Sciatic nerve (tissue), 2 donors: ENCODE measurements at places on chromosomes 2 and 18. TPM values are rescaled to one million over a fixed set of nuclear protein-coding genes. Genes with fewer than 3 reads are reported as not detected.

DNA sequence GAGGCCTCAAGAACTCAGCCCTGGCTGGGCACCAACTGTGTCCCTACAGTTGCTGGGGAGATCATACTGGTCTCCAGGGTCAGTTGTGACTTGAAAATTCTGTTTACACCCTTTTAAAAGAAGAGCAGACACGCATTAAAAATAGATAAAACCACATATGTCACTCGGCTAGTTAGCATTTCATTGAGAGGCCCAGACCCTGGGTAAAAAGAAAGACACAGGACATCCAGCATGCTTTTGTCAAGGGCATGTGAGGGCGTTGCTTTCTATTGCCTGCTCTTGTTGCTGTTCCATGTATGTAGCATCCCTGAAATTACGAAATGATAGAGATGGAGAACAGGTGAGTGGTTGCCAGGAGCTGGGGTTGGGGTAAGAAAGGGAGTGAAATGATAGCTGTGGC, 94.3 kb downstream of the SEPTIN10 start:
- DNase-seq, result no peak

DNA sequence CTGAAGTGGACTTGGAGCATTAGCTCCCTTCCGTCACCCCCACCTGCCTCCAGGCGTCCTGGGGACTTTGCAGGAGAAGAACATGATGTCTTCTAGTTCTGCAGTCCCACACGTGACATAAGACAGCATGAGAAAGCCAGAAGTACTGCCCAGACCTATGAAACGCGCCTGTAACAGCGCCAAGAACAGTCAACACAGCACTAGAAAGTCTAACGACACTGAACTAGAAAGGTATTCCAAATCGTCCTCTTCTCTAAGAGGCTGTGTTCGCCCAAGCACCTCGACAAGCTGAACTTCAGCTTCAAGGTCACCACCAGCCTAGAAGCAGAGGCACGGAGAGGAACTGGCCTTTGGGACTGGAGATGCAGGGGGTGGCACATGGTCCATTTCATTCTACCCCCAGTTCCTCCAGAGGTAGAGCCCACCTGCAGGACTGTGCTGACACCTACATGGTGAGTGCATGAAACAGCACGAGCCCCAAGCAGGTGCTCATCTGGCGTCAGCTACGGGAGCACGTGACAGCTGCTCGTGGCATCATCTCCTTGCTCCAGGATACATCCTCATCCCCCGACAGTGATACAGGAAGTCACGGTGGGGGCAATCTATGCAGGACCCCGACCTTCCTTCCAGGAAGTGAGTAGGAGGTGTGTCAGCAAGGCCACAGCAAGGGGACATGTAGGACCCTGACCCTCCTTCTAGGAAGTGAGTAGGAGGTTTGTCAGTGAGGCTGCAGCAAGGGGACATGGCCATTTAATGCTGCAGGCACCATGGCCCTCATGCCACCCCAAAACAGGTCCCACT, 3.7 kb downstream of the HDAC4 start:
- DNase-seq, result peak; percentile 52

- no peak for DNase-seq
Observed at GRCh38 chr2:70181363-70181956, 9.4 kb downstream of the C2orf42 start.

GRCh38 chr18:63697097-63697660, 5.6 kb upstream of the SERPINB11 start:
- no peak for DNase-seq

Gene VIT
- 67.9 TPM for total RNA-seq

DNA sequence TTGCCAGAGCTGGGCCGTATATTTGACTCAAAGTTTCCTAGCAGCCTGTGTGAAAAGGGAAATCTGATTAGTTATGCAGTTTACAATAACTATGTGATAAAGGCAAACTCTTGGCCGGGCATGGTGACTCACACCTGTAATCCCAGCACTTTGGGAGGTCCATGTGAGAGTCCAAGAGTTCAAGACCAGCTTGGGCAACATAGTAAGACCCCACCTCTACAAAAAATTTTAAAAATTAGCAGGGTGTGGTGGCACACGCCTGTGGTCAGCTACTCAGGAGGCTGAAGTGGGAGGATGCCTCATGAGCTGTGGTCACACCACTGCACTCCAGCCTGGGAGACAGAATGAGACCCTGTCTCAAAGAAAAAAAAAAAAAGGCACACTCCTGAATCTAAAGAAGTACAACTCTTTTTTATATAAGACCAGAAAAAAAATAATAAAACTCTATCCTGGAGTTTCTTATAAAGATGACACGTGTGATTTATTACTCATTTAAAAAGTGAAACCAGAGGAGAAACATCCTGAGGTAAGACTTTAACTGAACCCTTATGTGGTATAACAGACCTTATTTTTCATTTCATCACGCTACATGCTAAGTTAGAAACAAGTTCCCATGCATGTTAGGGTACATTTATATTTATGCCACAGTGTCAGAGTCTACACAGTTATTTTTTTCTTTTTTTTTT, 32.6 kb upstream of the KCMF1 start:
- no peak for DNase-seq

DNA sequence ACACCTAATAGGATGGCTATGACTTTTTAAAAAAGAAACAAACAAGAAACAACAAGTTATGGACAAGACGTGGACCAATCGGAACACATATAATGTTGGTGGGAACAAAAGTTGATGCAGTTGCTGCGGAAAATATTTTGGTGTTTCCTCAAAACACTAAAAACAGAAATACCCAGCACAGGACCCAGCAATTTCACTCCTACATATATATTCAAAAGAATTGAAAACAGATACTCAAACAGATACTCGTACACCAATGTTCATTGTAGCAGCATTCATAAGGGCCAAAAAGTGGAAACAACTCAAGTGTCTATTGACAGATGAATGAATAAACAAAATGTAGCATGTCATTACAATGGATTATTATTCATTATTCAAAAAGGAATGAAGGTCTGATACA, 12.1 kb downstream of the CCDC141 start:
- no peak for DNase-seq

Gene ABCG8
- not detected for total RNA-seq

Gene STPG4
- 0.89 TPM for total RNA-seq

Gene GNLY
- 8.4 TPM for total RNA-seq

- DNase-seq, result no peak
Observed at GRCh38 chr2:44926957-44927356, 14.5 kb upstream of the SIX3 start.

DNA sequence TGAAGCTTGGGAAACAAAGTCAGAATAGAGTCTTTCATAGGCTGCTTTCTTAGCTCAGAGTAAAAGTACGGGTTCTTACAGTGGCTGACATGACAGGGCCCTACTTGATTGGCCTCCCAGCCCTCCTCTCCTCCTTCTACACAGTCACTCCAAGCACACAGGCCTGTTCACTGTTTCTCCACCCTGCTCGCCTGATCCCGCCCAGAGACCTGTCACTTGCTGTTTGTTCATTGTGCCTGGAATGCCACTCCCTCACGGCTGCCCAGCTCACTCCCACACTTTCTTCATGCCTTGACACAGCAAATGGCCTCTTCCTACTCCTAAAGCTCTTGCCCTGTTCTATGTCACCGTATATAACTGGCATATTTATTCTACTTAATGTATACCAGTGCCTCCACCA, 104.8 kb downstream of the MAP4K4 start:
- no peak for DNase-seq

GRCh38 chr2:66805016-66805865, 370.3 kb downstream of the MEIS1 start:
- DNase-seq, result no peak

Gene TM4SF20
- not detected for total RNA-seq

Gene DCDC2C
- total RNA-seq, result 4.6 TPM

DNA sequence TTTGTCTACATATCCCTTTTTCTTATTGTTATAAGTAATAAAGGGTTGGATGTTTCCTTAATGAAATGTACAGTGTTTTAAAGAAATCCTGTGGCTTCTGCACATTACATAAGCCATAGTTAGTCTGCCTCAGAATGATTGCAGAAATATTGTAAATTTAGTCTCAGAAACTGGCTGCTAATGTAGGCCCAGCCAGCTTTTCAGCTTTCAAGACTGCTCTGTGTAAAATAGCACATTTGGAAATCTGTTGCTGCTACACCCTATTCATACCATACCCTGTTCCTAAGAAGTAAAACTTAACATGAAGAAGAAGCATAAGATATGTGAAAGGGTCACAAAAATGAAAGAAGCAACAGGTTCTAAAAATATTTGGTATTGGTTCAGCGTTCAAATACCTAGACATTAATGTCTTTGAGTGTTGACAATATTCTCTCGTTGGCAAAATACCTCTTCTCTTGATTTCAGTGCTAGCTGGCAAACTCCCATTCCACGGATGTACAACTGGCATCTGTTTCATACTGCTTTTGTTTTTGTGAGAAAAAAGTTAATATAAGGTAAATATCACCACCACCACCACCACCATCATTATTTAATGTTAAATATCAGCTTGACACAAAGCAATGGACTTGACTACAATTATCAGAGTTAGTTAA, 19.2 kb upstream of the NCKAP1 start:
- DNase-seq, result no peak

GRCh38 chr2:72940786-72941185, 23.5 kb downstream of the EMX1 start:
- no peak for DNase-seq

DNA sequence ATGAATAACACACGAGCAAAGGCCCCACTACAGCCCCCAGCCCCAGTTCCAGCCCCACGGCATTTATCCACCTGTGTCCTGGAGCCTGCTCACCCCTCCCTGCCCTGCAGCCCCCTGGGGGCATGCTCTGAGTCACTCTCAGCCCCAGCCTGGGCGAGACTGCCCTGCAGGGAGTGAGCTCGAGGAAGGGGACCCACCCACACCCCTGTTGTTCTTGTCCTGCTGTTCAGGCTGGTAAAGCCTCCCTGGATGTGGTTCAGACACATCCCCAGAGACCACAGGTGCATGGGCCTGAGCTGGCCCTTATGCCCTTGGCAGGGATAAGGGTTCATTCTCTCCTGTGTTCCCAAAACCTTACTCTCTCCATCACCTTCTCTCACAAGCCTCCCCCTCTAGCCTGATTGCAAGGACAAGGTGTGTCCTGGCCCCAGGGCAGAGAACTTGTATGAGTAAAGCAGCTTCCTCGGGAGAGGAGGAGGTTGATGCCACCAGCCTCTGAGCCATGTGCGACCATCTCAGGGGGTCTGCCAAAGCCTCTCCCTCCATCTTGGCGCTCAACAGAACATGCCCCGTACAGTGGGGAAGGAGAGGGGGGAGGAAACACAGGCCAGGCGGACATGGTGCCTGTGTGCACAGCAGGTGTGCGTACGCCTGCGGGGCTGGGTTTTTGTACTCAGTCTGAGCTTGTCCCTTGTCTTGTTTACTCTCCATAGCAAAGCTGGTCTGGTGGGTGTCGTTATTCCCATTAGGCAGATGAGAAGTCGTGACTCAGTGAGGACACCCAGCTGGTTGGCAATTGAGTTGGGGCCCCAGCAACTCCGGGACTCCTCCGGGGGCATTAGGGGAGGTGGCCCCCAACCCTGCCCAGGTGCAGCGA, 64.4 kb downstream of the CIB4 start:
- no peak for DNase-seq

Gene TRABD2A
- 2.1 TPM for total RNA-seq
